AG08396 (cell line): ENCODE measurements at places on chromosomes 5 and 9.

DNA sequence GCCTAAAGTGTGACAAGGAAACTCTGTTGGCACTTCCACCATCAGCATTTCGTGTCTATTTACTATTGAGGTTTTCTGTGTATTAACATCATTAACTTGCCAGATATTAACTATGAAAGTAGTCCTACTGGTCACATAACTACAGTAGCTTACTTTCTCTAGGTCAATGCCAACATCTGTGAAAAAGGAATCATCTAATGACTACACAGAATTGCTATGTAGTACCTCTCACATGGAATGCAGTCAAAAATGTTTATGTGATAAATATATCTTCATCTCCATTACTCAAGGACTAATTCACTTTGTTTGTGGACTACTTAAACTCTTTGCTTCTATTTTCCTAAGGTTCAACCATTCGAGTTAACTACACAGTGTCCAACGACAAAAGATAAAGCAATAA, 2.1 kb downstream of the SCAI start:
- peak; percentile 26 for DNase-seq

- no peak for DNase-seq
These were observed 1916.7 kb downstream of the EFNA5 start for GRCh38 chr5:105754056-105754455.

- no peak for DNase-seq
These were observed 13.1 kb upstream of the TENT4A start for GRCh38 chr5:6700074-6700684.

DNA sequence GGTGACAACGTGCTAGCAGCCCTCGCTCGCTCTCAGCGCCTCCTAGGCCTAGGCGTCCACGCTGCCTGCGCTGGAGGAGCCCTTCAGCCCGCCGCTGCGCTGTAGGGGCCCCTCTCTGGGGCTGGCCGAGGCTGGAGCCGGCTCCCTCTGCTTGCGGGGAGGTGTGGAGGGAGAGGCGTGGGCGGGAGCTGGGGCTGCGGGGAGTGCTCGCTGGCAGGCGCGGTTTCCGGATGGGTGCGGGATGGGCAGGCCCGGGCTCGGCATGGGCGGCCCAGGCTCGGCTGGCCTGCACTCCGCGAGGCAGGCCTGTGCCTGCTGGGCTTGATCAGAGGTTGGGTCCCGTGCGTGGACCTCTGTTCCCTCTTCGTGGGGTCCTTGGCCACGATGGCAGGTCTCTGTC, 472.6 kb downstream of the PRR16 start:
- no peak for DNase-seq

DNA sequence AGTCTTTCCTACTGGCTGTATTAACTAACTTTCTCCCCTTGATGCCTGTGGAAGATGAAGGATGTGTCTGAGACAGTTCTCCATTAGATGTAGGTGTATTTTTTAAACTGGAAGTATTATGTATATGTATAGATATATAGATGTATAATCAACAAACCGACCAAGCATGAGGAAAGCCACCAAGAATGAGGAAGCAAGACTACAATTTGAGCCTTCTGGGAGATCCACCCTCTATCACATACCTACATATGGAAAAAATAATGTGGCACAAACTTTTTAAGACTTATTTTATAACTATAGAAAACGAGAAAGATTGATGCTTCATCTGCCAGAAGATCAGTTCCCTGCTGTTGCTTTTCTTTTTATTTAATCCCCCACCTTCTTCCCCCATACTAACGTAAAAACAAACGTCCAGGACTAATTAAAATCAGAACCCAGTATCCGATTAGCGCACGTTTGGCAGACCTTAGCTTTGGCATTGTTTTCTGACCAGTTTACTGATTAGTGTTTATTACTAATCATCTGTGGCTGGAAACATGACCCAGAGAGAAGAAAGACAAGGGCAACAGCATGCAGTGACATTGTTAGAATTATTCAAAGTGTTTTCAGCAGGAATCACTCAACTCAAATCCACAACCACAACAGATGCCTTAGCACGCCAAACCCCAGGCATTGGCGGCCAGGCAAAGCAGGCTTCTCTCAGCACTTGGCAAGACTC, 490.2 kb downstream of the EBF1 start:
- no peak for DNase-seq

DNA sequence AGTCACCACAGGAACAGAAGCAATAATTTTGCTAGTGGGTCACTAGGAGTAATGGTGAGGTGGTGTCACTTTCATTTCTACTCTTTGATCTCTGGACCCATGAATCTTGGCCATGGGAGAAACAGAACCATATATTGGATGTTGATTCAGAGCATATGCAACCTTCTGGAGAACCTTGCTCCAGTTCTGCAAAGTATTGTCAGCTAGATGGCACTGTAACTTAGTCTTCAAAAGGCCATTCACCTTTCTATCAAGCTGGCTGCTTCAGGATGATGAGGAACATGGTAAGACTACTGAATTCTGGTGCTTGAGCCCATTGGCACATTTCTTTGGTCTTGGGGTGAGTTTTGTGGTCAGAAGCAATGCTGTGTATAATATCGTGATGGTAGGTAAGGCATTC, 129.1 kb upstream of the FBN2 start:
- no peak for DNase-seq

DNA sequence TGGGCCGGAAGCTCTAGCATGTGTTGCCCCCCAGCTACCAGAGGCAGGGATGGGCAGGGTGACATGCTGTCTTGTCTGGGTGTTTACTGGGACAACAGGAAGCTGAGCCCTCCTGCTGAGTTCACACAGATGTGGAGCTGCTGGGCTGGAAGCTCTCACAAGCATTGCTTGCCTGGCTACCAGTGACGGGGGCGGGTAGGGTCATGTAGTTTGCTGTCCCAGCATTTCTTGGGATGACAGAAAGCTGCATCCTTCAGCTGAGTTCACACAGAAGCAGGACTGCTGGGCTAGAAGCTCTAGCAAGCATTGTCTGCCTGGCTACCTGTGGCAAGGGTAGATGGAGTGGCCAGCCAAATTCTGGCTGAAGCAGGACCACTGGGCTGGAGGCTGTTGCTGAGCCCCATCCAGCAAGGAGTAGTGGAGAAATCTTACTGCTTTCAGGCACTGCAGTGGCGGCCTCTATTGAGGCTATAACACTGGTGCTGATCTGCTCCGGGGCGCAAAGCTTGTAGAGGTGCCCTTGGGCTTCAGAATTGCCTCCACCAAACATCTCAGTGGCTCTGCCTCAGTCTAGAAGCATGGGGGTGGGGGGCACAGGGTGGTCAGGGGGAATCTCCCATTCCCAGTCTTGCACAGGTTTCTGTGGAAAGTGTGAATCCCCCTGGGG, 25.1 kb downstream of the POLK start:
- DNase-seq = no peak

GRCh38 chr9:88733651-88734421, 198.9 kb downstream of the NXNL2 start:
- no peak for DNase-seq

DNA sequence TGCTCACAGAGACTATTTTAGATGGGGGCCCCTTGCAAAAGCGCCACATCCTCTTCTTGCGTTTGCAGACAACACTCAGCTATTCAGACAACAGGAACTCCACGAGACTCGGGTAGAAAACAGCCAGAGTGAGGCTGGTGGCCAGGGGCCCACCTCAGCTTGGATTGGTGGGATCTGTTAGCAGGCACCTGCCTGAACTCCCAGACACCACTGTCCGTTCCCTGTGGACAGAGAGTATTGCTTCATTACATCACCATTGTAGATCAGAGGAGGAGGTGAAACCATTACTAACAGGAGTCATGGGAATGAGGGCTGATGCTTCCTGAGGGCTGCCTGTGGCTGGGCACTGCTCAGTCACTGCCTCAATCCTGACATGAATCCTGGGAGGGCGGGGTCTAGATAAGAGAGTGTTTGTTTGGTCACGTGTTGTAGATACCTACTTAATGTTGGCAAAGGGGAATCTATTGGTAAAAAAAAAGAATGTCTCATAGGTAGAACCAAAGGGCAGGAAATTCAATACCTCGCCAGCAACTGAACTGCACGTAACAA, 4.4 kb upstream of the RAPGEF1 start:
- DNase-seq = no peak

- DNase-seq = no peak
These were observed 667 bp upstream of the FRRS1L start for GRCh38 chr9:109167716-109168115.
